ENCODE measurements at places on chromosomes 11 and 22.

DNA sequence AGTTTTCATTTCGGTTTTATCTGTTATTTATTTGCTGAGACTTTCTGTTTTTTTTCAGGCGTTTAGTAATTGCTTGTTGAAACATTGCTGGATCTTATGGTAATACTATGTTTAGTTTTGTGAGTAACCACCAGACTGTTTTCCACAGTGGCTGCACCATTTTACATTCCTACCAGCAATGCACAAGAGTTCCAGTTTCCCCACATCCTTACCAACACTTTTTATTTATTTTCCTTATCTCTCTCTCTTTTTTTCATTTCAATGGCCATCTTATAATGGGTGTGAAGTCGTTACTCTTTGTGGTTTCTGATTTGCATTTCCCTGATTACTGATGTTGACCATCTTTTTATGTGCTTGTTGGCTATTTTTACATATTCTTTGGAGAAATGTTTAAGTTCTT is 23.7 kb downstream of the USP47 start:
- DNase-seq = no peak

DNA sequence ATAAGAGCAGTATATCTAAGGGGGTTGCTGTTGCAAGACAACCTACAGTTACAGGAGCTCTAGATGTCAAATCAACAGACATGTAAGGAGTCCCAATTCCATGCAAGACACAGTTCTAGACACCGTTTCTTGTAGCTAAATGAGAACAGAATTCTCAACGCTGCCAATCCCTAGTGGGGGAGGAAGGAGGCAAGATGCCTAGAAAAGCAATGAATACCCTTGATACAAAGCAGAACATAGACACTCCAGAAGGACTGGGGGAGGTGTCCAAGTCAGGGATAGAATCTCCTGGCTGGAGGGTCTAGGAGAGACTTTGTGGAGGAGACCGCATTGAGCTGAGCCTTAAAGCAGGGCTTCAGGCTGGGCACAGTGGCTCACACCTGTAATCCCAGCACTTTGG is 280.2 kb downstream of the BUD13 start:
- no peak for DNase-seq

DNA sequence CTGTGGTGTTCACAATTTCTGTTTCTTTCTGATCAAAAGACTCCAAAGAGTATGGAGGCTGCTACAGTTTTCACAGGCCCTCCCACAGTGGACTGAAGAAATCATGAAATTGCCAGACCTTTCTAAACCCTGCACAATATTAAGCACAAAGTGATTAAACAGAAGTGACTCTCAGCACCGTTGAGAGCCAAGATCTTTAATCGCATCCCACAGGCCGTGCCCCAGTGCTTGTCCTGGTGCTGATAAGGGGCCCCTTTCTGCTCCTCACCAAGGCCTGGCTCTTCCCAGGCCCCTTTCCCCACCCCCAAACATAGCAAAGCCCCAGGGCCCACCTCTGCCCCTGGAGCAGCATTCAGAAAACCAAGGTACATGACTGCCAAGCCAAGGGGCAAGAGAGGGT is 57.4 kb upstream of the BMAL1 start:
- DNase-seq = peak; percentile 70

- DNase-seq = no peak
Measured at GRCh38 chr11:12702999-12703453, 28.8 kb downstream of the TEAD1 start.

DNA sequence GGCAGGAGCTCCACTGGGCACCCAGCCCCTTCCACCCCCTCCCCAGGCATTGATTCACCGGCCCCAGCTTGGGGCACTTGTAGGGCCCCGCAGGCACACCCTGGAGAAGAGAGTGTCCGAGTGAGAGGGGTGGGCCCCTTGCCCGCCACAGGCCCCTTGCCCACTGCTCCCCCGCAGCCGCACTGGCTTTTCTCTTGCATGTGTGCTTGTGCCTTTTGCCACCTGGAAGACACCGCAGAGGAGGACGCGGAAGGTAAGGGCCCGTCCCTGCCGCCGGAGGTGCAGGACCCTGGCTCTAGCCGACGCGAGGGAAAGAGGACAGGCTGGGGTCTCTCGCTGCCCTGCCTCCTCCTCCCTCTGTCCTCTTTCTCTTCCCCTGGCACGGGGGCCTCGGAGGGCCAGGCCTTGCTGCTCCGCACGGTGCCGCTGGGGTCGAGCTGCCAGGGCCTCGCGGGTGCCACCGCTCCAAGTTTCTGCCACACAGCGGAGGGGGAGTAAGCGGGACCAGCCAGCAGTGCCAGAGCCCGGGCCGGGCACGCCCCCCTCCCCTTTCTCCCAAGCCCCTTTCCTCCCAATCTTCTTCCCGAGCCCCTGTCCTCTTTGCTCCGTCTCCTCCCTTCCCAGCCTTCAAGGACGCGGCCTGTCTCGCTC is 9.5 kb downstream of the TNNT3 start:
- DNase-seq = no peak

GRCh38 chr22:33772745-33773144 is 147.5 kb downstream of the LARGE1 start:
- DNase-seq = no peak

Measured in SK-N-DZ (cell line).